Stimulated activated CD8-positive, alpha-beta memory T cell treated with anti-CD3 and anti-CD28 coated beads, Interleukin-15, amount 100 ng/mL, for 24 hours (primary cell): ENCODE measurements at places on chromosomes 2 and 18.

DNA sequence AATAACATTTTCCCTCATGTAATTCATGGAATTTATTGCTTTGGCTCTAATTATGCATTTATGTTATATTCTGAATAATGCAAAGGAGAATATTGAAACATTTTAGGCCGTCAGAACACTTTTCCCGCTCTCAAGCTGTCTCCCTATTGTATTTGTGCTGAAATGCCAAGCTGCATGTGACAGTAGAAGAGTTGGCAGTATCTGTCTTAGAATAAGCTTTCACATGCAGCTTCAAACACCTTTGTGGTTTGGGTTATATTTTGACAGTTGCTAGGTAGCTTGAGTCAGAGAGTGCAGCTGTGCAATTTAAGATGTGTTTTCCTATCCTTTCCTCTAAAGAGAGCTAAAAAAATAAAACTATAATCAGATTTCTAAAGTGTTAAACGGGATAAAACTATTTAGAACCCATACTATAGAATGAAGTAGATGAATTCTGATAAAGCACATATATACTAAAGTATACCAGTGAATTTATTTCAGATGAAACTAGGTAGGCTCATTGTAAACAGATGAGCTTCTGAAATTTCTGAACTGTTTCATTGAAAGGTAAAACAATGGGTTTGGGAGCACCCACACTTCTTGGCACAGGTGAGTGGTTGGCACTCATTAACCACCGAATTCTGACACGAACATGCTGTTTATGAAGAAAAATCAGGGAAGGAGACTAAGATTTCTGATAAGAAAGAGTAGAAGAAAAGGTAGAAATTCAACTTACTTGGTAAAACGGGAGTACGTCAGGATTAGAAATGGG lies 43.4 kb downstream of the PLCL1 start:
- no peak for DNase-seq

GRCh38 chr2:62382757-62383156 lies 123.2 kb downstream of the TMEM17 start:
- DNase-seq, result no peak

DNA sequence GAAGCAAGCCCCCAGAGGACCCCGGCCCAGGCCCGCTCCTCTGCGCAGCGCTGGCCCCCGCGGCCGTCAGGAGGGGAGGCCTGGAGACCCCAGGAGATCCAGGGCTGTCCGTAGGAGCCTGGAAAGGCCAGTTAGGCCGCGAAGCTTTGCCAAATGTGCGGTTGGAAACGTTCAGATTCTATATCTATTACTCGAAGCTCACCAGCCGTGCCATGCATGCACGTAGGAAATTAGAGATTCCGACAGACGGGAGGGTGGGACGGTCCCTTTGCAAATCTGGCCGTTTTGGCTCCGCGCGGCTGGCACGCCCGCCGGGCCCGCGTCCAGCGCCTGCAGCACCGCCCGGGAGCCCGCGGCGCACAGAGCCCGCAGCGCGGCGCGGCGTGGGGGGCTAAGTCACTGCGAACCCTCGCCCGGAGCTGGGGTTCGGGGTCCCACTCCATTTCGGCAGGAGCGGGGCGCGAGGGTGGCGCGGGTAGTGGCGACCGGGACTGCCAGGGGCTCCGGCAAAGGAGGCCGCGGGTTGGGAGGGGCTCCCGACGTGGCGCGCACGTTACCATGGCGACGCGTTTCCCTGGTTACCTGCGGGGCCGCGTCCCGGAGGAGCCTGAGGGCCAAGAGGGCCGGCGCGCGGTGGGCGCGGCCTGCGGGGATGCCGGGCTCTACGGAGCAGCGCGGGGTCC lies 488.6 kb upstream of the SMIM21 start:
- no peak for DNase-seq

DNA sequence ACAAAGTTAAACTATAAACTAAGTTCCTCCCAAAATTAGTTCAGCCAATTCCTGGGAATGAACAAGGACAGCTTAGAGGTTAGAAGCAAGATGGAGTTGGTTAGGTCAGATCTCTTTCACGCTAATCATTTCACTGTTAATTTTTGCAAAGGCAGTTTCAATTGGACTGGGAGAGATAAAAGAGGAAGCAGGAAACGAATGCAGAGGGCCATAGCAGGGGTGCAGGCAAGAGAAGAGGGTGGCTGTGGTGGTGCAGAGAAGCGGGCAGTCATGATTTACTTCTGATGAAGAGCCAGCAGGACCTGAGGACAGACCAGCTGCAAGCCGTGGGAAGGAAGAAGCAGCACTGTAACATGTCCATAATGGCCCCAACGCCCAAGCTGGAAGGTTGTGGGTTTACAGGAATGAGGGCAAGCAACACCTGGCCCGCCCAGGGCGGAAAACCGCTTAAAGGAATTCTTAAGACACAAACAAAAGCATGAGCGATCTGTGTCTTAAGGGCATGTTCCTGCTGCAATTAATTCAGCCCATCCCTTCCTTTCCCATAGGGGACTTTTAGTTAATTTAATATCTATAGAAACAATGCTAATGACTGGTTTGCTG lies 4.1 kb upstream of the RMP24 start:
- DNase-seq, result no peak

- no peak for DNase-seq
Observed at GRCh38 chr2:207734636-207735512, 23.4 kb downstream of the CCNYL1 start.

DNA sequence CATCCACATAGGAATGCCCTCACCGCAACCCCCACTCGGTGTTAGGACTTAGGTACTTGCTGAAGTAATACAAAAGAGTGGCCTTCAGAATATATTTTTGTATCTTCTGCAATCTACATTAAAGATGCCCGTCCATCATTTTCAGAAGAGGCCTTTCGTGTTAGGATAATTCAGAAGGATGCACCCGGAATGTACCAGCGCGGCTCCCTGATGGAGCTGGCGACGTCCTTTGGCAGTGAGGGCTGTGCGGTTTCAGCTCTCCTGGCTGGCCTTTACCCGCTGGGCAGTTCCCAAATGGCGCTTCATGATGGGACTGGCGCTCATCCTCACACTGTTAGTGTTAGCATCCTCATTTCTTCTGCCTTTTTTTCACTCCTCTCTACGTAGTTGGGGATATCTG lies 15.3 kb downstream of the TWIST2 start:
- DNase-seq, result no peak

- DNase-seq, result no peak
Observed at GRCh38 chr2:22970991-22971390, 414.0 kb upstream of the KLHL29 start.

DNA sequence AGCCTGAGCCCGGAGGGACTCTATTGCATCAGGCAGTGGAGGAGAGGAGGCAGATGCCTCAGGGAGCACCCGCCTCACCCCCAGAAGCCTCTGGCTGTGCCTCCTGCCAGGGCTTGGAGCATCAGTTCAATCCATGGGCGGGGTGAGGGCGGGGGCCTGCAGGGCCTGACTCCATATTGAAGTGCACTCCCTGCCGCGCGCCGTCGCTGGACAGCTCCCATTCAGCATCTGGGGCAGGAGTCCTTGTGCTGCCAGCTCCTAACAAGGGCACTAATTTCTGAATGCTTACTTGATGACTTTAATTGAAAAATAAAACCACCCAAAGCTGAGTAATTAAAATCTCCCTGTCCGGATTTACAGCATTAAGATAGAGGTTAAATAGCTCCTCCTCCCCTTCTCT lies 23.8 kb downstream of the C1QL2 start:
- no peak for DNase-seq

- no peak for DNase-seq
Observed at GRCh38 chr2:195756218-195756942, 99.4 kb downstream of the SLC39A10 start.

GRCh38 chr18:6057604-6058003 lies 162.3 kb upstream of the TMEM200C start:
- DNase-seq, result no peak

DNA sequence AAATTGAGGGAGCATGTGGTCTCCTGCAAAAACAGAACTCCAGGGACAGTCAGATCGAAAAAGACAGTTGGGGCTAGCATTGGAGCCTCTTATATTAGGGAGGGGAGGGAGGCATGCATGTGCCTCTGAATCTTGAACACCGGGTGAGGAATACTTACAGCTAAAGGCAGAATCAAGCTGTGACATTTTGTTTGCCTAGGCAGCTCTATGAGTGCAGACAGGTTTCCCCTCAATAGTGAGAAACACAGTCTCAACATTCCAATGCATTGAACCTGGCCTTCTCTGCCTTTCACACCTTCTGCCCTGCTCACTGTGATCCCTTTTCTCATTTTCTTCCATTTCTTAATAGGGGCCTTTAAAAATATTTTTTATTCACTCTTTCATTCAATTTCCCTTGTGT lies 140.4 kb downstream of the THSD7B start:
- DNase-seq, result no peak

DNA sequence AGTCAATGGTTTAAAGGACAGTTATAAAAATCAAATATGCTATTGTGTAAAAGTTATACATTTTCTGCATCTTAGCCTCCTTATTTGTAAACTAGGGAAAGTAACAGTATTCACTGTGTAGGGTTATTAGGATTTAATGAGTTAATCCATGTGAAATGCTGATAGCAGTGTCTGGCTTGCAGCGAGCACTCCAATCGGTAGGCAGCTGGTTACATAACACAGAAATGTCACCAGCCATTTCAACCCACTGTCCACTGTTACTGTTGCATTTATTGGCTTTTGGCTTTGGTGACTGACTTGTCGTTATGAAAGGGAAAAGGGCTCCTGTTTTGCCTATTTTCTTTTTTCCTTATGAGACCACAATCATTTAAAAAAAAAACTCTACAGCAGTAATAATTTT lies 38.9 kb downstream of the ID2 start:
- no peak for DNase-seq

DNA sequence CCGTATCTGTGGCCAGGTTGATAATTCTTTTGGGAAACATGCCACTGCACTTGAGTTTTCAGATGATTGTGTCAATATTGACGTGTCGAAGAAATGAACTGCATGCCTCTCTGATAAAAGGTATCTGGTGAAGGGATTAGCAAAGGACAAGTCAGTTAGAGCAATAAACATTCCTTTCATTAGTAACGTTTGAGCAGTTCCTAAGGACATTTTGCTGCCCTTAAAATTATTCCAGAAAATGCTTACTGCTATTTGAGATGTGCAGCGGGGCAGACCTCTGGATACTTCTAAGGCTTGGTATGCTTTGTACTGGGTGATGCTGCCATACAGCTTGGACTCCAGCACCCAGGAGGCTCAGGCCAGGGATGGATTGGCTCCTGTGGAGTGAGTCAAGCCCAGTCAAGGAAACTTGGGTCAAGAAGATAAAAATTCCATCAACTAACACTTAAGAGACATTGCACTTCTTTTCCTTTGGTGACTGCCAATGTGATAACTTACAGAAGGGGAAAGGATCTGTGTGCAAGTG lies 166.7 kb downstream of the FHOD3 start:
- DNase-seq, result no peak

DNA sequence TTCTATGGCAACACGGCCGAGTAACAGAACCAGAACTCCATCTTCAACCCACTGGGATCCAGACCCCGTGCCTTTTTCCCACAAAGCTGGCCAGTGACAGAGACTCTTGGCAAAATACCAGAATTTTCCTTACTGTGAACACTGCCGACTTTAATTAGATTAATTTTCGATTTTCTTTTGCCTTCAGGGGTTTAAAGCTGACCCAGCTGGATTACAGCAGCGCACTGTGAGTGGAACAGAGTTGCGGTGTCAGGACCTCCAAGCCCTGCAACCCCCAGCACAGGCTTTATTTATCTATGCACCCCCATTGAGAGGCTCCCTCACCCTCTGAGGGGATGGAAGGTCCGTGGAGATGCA lies 36.4 kb downstream of the CTIF start:
- no peak for DNase-seq

GRCh38 chr2:148548716-148549400 lies 95.7 kb upstream of the EPC2 start:
- DNase-seq, result no peak

DNA sequence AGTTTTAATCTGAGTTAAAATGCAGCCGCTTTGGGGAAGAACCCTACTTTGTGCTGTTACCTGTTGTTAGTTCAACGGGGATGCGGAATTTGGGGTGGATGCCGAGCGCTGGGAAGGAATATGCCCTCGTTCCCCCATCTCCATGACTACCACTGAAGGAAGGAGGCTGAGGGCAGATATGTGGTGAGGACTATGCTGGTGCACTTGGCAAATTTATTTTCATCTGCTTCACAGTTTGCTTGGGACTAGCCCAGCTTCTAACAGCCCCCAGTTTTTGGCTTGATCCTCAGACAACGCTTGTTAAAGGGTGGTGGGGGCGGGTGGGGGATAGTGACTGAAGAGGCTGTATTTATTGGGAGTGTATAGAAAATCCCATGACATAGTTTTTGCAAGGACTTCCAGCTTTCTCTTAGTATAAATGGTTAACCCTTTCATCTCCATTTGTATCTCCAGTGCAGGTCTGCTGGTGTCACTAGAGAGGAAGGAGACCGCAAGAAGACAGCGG lies 100.8 kb downstream of the COLEC12 start:
- DNase-seq, result no peak

- no peak for DNase-seq
Observed at GRCh38 chr2:6937582-6937981, 20.4 kb downstream of the RNF144A start.

- DNase-seq, result no peak
Observed at GRCh38 chr2:30652271-30652915, 154.9 kb downstream of the CAPN13 start.

DNA sequence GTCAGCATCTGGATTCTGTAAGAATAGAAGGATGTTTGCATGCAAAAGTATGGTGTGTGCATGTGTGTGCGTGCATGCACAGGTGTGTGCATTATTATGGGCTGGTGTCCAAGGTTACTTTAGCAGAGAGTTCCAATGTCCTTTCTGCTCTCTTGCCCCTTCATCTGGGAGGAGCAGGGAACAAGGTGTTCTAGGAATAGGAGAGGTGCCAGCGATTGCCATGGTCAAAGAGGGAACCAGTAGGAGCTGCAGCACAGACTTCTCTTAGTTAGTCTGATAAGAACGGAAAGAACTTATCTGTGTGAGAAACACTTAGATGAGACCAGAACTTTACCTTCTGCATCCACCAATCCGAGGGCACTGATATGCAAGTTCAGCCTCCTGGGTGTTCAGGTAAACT lies 8.3 kb downstream of the GPR45 start:
- no peak for DNase-seq

DNA sequence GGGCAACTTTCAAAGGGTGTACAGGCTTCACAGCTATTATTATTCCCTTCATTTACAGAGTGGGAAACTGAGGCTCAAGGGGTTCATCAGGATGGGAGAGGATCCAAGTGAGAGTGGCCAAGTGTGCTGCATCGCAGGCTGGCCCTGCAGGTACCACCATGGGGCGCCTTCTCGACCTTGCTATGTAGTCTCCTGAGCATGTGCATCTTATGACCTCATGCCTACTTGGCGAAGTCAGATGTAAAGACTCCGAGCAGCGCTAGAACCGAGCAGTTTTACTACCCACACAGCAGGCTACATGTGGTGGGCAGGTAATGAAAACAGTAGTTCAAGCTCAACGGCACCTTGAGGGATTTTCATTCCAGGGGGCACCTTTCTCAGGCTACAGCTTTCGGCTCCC lies 42.0 kb downstream of the TFCP2L1 start:
- no peak for DNase-seq

DNA sequence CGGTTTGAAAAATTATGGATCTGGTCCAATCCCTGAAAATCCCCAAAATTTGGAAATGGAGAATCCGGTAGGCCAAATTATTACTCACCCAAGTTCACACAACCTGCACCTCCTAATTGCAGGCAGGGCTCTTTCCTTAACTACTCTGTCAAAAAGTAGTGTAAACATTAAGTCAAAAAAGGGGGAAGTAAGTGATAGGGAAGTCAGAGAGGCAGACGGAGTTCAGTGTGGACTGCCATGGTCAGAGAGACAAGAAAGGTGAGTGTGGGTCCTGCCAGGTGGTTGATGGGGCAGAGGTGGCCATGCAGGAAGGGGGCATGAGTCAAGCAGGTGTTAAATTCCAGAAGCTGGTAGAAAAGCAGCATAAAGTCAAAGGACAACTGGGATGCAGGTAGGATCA lies 104.7 kb upstream of the STPG4 start:
- DNase-seq, result no peak

- DNase-seq, result no peak
Observed at GRCh38 chr18:1760901-1761300, 810.4 kb downstream of the METTL4 start.
